NCI-H1092 (cell line): ENCODE measurements at places on chromosomes 2 and 18.
A peak's percentile ranks its signal among the peaks of the same experiment; 100 is the strongest.

- DNase-seq, result no peak
Measured at GRCh38 chr2:30362468-30363081, 84.5 kb upstream of the LCLAT1 start.

DNA sequence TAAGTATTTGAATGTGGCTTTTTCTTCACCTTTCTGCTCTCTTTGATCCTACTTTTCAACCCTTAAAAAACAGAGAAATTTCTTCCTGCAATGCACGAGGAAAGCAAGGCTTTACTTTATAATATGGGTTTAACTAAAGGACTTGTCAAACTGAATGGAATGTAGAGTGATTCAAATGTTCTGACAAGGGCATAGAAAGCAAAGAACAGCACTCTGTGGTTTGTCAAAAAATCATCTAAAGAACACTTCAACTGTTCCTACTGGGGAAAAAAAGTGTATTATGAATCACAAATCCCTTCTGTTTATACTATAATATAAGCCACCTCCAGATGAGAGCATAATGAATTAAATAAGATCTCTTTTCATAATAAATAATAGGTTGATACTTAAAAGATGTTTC is 45.0 kb upstream of the RIT2 start:
- DNase-seq, result no peak

DNA sequence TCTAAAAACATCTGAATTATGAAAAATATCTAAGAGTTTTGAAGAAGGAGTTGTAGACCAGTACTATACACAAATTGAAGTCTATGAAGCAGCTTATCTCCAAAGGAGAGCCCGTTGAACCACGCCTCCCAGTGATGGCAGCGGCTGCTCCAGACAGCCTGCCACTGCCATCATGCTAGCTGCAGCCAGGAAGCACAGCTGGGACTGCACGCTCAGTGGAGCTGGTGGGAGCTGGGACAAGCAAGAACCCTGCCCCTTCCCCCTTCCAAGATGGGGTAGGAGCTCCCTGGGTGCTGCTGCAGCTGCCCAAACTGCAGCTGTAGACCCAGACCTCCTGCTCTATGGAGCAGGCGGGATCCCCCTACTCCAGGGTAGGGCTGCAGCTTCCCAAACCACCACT is 124.7 kb upstream of the SPATS2L start:
- no peak for DNase-seq

- no peak for DNase-seq
Measured at GRCh38 chr2:203730076-203730729, 23.8 kb downstream of the CD28 start.

- no peak for DNase-seq
Measured at GRCh38 chr2:72146347-72147302, 1.0 kb downstream of the CYP26B1 start.

- DNase-seq, result no peak
Measured at GRCh38 chr2:196171946-196172345, 568 bp upstream of the STK17B start.

DNA sequence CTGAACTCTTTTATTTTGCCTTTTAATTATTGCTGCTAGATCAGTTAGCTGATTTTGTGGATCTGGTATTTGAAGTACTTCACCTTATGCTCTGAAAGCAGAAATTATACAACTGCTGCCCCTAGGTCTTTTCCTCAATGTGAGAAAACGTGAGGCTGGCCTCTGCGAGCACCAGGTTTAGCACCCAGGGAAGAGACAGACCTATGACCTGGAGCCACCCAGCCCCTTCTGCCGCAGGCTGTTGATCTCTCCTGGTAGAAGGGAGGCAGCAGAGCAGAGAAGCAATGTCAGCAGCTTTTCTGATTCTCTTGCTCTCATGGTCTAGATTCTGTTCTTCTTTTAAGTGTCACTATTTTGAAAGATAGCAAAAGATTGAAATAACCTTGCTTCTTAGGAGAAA is 19.9 kb downstream of the TRAPPC12 start:
- DNase-seq, result no peak

GRCh38 chr2:73983322-73984202 is 1.1 kb upstream of the TET3 start:
- no peak for DNase-seq

DNA sequence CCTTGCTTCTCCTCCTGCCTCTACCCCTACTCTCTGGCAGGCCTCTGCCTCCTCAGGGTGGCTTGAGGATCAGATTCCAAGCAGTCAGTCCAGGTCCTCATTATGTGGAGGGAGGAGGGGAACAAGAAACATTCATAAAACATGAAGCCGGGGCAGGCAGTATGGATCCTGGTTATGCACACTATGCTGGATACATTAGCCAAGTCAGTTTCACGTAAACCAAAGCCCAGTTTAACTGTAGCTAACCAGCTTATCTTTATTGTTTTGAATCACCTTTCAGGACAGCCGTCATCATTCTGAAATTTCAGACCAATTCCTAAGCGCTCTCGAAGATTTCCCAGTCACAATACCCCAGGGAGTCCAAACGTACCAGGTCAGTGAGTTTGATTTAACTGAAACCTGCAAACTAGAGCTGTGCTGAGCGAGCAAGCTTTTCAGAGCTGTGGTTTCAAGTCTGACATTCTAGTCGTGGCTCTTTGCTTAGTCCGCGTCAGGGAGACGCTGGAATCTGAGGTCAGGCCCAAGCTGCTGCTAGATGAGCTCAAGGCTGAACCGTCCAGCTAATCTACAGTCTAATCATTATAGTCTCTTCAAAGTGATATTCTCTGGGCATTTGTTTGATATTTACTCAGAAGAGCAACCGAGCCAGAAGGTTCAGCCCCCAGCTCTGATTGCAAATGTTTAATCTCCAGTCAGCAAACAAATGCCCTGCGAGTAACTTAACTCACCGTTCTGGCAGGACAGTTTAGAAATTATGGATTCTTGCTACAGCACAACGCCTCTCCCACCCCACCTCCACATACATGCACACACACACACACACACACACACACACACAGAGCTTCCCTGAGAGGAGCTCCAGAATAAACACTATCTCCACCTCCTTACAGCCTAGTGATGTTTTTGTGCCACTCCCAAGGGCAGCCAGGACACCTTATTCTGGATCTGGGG is 63.8 kb upstream of the BZW1 start:
- DNase-seq, result no peak

- DNase-seq, result no peak
Measured at GRCh38 chr2:180254872-180255271, 247.8 kb upstream of the CWC22 start.

DNA sequence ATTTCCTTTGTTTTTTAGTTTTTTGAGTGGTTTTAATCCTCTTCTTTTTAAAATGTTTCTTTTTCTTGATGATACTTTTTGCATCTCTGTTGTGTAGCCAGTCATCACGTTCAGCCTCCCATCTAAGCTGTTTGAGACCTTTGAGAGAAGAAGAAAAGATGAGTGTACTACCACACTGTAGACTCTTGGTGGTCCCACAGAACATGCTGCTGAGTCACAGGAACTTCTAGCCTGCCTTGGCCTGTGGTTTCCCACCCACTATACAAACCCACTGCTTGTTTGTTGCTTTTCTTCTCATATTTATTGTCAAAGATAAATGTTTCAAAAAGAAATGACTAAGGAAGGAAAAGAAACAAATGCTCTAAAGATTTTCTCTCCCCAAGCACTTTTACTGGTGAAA is 5.5 kb downstream of the CEBPZOS start:
- no peak for DNase-seq

DNA sequence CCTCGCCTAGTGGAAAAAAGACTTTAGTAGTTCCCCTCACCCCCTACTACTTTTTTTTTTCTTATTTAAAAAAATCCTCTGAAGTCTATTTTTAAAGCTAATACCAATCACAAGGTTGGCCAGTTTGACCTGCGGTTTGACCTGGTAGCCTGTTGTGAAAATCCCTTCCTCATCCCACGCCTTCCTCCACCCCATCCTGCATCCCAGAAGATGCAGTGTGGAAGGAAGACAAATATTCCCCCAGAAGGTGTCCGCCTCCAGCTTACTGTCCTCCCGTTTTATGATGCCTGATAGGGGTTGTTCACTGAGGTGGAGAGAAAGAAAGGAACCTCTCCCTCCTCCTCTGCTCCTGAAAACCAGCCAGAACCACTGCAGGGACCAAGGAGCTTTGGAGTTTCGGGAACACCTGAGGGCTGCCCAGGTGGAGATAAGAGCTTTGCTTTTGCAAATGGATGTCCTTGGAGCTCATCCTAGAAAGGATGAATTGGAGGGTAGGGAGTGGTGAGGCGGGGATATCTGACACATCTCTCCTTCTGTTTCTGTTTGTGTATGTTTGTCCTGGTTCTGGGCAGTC is 909 bp downstream of the ATP6V1C2 start:
- DNase-seq, result no peak

DNA sequence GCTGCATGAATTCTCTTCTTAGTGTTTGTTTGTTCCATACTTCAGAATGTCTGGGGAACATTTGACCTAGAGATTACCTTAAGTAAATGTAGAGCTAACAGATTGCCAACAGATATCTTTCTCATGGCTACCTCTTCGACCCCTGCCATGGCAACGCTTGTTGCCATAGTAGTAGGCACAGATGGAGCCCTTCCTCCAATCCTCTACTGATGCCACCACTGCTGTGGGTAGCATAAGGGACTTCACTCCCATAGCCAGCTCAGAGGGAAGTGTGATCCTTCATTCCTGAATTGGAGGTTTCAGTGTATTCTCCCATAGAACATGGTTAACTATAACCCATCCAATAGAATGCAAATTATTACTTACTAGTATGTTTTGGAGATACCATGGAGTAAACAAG is 543.6 kb upstream of the NRP2 start:
- DNase-seq, result no peak

DNA sequence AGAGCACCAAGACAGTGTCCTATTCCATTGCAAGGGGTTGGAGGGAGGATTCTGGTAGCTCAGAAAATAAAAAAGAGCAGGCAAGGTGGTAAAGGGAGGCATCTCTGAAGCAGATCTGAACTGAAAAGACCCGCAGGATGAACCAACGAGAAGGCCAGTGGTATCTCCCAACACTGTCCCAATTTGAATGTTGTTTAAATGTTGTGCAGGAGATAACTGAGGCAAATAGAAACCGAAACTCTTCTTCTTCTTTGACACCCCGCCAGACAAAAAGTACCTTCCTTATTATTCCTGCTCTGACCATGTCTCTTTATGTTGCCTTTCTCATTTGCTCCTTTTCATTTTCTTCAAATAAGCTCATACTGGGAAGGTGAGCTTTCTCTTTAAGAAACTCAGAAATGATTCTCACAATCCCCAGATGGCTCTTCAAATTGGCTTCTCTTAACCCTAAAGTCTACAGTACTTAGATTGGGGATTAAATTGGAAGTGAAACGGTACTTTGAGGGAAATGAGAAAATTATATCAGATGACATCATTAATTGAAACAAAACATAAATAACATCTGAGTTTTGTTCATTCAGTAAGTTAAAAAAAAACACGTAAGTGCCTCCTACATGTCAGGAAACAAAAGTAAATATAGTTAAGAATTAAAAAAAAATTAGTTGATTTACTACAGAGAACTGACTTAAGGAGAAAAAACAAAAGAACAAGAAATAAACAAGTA is 143.6 kb downstream of the WDPCP start:
- DNase-seq, result no peak

GRCh38 chr2:125254010-125254409 is 1228.9 kb downstream of the CNTNAP5 start:
- DNase-seq, result no peak

DNA sequence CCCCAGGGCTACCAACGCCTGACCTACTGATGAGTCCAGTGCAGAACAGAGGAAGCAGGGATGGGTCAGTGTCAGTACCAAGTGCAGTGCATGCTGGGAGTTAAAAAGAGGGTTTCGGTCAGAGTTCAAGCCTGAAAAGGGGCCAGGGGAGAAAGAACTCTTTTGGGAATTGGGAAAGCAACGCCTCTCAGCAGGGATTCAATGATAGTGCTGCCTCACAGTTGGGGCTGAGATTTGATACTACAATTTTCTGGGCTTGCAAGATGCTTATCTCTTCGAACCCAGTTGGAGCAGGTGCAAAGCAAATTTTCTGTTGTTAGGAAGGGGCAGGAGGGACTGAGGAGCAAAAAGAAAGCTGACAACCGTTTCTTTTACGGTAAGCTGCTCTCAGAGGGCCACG is 82.6 kb downstream of the CERKL start:
- DNase-seq, result peak; percentile 69

- no peak for DNase-seq
Measured at GRCh38 chr2:62136956-62137830, 58.7 kb upstream of the B3GNT2 start.

GRCh38 chr2:197079832-197080555 is 153.5 kb upstream of the PGAP1 start:
- DNase-seq, result no peak

DNA sequence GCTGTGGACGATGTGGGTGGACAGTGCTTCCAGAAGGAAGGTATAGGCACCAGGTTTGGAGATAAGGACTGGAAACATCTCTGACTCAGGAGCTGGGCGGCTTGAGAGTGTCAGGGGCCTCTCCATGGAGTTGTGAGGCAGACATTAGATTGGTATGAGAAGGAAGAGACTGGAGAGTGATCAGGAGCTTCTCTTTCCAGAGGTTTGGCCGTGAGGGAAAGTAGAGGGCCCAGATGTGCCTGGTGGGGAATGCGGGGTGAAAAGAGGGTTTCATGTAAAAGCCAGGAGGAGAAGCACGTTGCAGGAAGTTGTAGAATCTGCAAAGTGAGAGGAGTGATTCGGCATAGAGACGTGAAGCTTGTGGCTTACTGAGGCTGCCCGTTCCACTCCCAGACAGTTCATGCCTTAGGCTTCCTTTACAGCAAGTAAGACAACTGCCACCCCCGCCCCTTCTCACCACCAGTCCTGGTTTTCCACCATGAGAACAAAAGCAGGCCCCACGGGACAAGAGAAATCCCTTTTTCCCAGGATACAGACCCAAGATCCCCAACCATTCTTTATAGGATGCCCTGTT is 166.3 kb upstream of the HDAC4 start:
- no peak for DNase-seq

DNA sequence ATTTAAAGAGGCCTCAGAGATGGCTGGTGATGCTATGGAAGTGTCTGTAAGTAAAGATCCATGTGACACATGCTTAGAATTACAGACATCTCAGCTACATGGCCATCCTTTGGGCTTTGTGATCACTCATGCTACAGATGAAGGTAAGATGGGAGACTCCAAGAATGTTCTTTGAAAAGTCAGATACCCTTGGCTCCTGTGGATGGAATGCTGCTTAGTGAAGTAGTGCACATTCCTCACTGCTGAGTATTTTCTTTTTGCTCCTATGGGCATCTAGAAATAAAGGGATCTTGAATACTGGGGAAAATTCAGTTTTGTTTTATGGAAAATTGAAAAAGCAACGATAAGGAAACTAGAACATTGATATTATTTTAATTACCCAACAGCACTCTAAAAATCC is 55.2 kb upstream of the REV1 start:
- DNase-seq, result no peak

- DNase-seq, result no peak
Measured at GRCh38 chr2:98058191-98058975, 28.6 kb upstream of the VWA3B start.
